ENCODE measurements at places on chromosomes 11 and 22. TPM values are rescaled to one million over a fixed set of nuclear protein-coding genes. Genes with fewer than 3 reads are reported as not detected.

Gene CRYBB1
- total RNA-seq = not detected

Gene MUC6
- total RNA-seq = not detected

Gene SLC22A25
- total RNA-seq = not detected

- no peaks in the 10 kb centered on the region for H3K27me3 ChIP-seq
- peak overlapping the region; percentile 41 for H3K27ac ChIP-seq
- DNase-seq = no peak
- peak overlapping the region; percentile 81 for H3K4me3 ChIP-seq
- peaks cover 88% of the 10 kb centered on the region for H3K4me1 ChIP-seq
- peaks cover 30% of the 10 kb centered on the region for H3K36me3 ChIP-seq
Measured at GRCh38 chr11:67436459-67437081, 912 bp downstream of the PTPRCAP start.

DNA sequence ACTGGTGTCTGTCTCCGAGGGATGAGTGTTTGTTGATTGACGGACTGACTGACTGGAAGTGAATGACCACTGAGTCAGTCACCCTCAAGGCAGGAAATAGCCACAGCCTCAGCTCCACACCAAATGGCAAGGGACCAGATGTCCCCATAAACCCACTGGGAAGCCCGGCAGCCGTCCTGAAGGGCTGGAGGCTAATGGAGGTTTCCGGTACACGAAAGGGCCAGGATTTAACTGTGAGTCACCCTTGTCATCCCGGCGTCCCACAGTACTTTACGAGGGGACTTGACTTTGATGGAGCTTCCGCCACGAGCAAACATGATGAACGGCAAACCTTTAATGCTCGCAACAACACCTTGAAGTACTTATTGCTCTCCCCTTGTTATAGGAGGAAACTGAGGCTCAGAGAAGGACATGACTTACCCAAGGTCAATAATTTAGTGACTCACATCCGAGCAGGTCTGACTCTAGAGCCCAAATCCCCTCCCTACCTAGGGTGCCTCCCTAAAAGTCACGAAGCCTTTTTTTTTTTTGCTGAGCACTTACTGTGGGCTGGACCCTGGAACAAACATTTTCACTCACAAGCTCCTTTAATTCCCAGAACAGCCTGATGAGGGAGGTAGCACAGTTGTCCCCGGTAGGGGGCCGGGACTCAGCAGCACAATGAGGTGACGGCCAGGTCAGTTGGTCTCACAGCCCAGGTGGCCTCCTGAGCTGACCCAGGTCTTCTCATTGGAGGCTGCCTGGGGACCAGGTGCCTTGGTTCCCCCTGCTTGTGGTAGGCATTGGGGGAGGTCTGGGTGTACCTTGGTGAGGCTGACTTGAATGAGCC, 25.2 kb upstream of the GCAT start:
- no peak overlapping the region for H3K4me3 ChIP-seq
- H3K27me3 ChIP-seq = no peaks in the 10 kb centered on the region
- DNase-seq = no peak
- no peaks in the 10 kb centered on the region for H3K4me1 ChIP-seq

- H3K36me3 ChIP-seq = peaks cover 44% of the 10 kb centered on the region
- no peak overlapping the region for H3K4me3 ChIP-seq
- no peak for DNase-seq
Measured at GRCh38 chr11:107550304-107550703, 15.2 kb downstream of the ALKBH8 start.

DNA sequence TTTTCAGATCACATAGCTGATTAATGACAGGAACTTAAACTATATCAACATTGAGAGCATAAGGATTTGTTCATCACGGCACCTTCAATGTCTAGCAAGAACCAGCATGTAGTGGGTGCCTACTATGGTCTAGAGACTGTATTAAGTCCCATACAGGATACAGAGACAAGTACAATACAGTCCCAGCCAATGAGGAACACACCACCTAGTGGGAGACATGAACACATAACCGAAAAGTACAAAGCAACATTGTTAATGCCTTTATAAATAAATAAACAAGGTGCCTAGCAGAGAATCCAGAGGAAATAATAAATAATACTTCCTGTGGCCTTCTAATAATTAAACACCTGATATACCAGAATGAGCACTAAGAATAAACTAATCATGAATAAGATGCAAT, 87.7 kb upstream of the OPCML start:
- DNase-seq = no peak
- H3K27me3 ChIP-seq = no peaks in the 10 kb centered on the region
- no peaks in the 10 kb centered on the region for H3K36me3 ChIP-seq
- no peak overlapping the region for H3K27ac ChIP-seq
- H3K4me3 ChIP-seq = no peak overlapping the region

DNA sequence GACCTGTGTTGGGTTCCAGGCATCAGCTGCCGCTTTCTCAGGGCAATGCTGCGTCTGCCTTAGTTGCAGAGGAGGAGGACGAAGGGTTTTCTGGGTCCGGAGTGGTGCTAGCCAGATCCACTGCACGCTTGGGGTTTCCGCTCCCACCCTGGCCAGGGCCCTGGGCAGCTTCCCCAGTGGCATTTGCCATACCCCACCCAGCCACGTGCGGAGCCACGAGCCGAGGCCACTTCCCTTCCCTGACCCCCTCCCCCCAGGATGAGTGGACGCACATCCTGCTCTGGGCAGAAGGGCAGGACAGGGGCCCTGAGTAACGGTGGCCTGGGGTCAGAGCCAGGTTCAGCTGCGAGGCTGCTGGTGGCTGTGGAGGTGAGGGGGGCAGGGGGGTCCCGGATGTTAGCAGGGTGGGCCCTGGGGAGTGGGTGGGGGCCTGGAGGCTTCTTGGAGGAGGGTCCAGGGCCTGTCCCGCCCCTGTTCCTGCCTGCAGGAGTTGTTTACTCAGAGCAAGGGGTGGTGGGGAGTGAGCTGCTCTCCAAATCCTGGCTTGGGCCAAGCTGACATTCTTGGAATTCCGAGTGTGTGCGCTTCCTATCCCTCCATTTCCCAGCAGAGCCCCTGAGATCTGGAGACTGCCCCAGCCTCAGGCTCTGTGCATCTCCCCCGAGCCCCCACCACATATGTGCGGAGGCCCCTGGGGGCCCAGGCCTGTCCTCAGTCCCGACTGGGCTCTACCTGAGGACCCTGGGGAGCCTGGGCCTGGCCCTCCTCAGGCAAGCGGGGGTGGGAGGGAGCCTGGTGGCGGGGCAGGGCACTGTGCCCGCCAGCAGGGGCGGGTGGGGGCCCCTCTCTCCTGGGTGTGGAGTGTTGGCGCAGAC, 1.4 kb downstream of the TSPAN4 start:
- peak overlapping the region; percentile 56 for H3K4me3 ChIP-seq
- H3K4me1 ChIP-seq = peaks cover 64% of the 10 kb centered on the region
- H3K27me3 ChIP-seq = peaks cover 6% of the 10 kb centered on the region
- peaks cover 15% of the 10 kb centered on the region for H3K36me3 ChIP-seq

GRCh38 chr11:116927163-116927974, 89.9 kb upstream of the APOA1 start:
- peaks cover 59% of the 10 kb centered on the region for H3K4me1 ChIP-seq
- no peak overlapping the region for H3K4me3 ChIP-seq
- peaks cover 3% of the 10 kb centered on the region for H3K36me3 ChIP-seq
- peak overlapping the region; percentile 95 for H3K27ac ChIP-seq
- DNase-seq = peak; percentile 80
- H3K27me3 ChIP-seq = no peaks in the 10 kb centered on the region

Measured in natural killer cell (primary cell).